Inflammatory macrophage (primary cell): ENCODE measurements at places on chromosomes 2 and 18.

GRCh38 chr2:237818066-237818473, 19.5 kb downstream of the RBM44 start:
- DNase-seq: peak; percentile 15

DNA sequence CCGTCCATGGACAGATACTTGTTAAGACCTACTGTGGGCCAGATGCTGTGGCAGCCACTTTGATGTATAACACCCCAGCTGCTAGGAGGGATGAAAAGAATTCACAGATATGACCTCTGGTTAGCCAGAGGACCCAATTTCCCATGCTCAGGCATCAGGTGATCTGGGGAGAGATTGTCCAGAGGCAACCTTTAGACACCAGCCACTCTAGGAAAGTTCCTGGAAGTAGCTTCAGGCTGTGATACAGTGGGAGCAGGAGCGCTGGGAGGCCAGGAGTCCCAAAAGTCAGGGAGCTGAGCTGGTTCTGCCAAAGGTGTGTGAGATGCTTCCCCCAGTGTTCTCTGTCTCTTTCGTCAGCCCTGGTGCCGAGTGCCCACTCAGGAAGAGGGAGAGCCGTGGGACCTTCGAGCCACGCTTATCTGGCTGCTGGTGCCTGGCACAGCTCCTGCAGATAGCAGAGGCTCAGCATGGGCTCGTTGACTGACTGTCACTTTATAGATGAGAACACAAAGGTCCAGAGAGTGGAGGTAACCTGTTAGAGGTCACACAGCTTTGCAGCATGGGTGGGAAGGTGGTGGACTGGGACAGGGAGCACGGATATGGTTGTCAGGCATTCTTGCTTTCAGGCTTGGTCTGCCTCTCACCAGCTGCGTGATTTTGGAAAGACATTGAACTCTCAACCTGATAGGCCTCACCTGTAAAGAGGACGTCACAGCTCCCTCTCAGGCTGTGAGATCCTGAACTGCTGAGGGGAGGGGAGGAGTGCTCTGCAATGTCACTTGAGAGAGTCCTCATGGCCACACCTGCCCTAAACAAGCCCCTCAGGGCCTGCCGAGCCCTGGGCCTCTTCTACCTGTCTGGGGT, 7.8 kb upstream of the RALB start:
- DNase-seq: no peak

DNA sequence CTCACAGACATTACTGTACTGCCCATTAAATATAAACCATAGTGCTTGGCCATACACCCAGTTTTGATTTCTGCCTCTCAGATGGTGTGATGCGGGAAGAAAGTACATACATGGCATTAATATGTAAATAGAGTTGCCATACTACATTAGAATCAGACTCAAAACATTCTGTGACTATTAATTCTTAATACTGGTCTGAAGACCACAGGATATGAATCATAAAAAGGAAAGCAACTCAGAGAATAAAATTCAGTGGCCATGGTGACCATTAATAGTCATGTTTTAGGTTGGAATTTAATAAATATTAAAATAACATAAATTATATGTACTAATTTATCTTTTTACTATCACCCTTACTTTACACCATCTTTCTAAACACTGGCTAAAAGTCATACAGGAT, 33.0 kb upstream of the WDR75 start:
- DNase-seq: no peak

- no peak for DNase-seq
Observed at GRCh38 chr2:136183097-136183496, 65.1 kb upstream of the CXCR4 start.

DNA sequence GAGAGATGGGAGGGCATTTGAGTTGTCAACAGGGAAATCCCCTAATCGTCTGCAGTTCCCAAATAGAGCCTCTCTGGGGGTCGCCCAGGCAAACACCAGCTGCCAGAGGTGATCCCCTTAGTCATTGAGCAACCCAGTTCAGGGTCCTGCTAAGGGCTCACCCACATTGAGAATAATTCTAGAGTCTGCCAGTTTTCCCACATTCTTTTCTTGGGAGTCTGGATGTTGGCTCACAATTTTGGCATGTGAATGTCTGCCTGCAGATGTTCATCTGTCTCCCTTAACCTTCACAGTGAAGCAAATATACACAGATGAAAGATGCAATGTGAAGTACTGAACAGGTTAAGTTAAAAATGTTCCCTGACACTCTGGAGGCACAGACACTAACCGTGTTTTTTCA, 11.4 kb upstream of the SMIM21 start:
- no peak for DNase-seq

GRCh38 chr2:170712653-170713542, 2.2 kb upstream of the SP5 start:
- DNase-seq: no peak

DNA sequence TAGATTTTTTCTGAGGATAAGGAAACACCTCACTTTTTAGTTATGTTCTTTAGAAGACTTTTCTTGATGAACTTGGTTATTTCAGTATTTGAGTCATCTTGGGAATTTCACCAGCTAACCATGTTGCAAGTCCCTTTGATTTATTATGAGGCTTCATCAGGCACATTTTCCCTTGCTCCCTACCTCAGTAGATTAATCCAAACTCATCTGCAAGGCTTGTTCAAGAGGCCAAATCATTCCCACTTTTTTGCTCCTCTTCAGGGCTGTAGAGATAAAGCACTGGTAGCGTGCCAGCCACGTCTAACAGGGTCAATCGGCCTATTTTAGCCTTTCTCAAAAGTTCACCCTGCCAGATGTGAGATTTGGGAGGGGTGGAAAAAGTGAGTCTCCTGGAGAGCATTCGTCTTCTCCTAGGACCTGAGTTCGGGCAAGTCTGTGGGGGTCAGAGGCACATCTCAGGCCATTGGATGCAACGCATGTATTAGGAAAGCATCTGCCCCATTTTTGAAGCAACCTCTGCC, 120.3 kb downstream of the RDH14 start:
- no peak for DNase-seq

GRCh38 chr2:18578033-18578432, 11.3 kb downstream of the NT5C1B start:
- no peak for DNase-seq

- DNase-seq: no peak
Observed at GRCh38 chr2:157644776-157645175, 16.1 kb upstream of the ACVR1C start.
